ENCODE measurements at places on chromosomes 6 and 20. TPM values are rescaled to one million over a fixed set of nuclear protein-coding genes. Genes with fewer than 3 reads are reported as not detected.

TTLL9 gene
- not detected for total RNA-seq

ALDH8A1 gene
- total RNA-seq = not detected

DNA sequence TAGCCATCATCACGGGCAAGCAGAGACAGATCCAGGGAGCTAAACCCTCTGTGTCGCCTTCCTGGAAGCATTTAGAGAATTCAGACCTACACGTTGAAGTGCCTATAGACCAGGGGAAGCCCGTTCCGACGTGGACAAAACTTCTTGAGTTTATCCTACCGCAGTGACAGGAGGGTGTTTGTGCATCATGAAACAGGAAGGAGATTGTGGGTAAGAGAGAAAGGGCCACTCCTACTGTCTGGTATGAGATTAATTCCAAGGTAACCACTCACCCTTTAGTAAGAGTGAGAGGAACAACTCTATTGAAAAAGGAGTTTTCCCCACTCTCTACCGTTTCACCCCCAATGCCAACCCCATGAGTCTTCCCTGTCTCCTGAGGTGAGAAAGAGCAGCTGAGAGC lies 133.7 kb downstream of the TFAP2C start:
- no peak for DNase-seq

ADGRF5 gene
- 0.14 TPM for total RNA-seq

DNA sequence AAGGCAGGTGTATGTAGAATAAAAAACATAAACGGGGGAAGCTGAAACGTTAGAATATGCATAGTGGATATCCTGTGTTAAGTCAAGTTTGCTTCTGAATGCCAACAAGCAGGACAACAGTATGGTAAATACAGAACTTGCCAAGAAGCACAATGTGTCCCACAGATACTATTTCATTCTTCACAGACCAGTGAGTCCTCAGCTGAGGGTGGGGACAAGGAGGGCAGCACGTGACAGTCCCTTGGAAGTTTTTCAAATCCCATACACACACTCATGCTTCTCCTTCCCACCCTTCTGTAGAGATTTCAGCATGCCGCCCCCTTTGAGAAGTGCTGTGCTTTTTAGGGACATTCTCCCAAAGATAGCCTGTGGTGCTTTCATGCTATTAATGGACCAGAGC lies 268.5 kb upstream of the ECI2 start:
- no peak for DNase-seq

DNA sequence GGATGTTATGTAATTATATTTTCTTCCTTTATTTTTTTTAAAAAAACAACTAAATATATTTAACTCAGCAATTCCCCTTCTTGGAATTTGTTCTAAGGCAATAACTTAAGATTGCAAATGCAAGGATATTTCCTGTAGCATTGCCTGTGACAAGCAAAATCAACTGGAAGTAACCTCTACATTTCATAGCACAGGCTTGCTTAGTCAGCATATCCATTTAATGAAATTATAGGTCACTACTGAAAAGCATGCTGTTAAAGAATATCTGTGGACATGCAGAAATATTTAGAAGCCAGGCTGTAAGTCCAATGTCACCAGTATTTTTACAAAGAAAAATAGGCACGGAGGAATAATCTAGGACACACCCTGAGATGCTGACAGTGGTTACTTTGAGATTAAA lies 8.7 kb upstream of the MEP1A start:
- no peak for DNase-seq

- no peak for DNase-seq
These were observed 22.2 kb downstream of the TNXB start for GRCh38 chr6:32086661-32087573.

DNA sequence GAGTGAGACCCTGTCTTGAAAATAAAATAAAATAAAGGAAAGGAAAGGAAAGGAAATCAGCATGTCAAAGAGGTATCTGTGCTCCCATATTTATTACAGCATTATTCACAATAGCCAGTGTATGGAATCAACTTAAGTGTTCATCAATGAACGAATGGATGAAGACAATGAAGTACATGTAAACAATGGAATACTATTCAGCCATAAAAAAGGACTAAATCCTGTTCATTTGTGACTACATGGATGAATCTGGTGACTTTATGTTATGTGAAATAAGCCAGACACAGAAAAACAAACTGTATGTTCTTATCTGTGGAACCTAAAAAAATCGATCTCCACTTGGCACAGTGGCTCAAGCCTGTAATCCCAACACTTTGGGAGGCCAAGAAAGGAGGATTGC lies 28.0 kb upstream of the TOP1 start:
- no peak for DNase-seq

DNA sequence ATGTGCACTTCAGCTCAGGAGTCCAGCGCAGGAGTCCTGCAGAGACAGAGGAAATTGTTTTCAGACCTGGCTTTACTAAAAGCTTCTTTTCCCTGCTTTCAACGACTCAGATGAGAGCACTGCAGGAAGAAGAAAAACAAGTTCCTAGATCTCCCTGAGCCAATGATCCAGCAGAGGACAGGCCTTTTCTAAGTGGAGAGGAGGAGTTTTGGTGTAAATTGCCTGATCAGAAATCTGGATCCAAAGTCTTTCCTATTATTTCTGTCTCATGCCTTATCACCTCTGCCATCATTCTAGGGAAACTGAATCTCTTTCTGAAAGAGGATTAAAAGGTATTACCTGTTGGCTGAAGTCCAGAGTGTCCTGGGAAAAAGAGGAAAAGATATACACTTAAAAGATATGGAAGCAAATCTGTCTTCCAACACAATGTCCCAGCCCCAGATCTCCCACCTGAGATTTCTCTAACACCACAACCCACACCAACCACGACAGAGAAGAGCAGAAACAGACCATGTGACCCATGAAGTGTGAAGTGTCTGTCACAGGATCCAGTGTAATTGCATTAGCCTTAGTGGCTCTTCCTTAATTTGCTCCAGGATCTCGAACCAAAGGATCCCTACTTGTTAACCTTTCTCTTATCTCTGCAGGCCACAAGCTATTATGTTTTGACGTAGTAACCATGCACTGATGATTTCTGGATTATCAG lies 23.1 kb upstream of the HLA-DRB5 start:
- no peak for DNase-seq

DEFB132 gene
- not detected for total RNA-seq

CASS4 gene
- 1.9 TPM for total RNA-seq

KIAA1755 gene
- total RNA-seq = not detected

DNA sequence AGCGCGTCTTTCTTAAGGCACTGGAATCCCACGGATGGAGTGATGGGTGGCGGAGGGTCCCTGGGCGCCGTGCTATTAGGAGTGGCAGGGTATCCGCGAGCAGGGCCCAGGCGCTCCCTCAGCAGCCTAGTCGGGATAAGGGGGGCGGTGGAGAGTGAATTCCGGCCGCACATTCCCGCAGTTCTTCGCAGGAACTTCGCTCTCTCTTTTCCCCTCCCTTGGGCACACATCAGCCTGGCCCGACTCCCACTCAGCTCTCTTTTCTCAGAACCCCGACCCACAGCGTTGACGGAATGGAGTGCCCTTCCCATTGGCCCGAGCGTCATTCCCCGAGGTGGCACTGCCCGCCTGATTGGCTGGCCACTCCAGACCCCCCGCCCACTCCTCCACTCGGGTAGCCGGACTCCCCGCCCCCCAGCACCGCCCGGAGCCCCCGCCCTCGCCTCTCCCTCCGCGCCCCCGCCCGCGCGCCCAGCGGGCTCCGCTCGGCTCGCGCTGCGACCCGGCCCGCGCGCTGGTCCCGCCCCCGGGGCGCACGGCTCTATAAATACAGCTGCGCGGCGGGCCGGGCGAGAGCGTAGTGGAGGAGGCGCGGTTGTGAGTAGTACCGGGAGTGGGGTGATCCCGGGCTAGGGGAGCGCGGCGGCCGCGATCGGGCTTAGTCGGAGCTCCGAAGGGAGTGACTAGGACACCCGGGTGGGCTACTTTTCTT lies at the start of gene ID4:
TSS of gene ID4 (plus strand) at position 572 of the 712 bp plus-strand sequence. CDS start 385 bp downstream, outside the sequence.
- DNase-seq = no peak

- no peak for DNase-seq
These were observed 28.9 kb upstream of the SLC35D3 start for GRCh38 chr6:136893187-136893586.

GRCh38 chr6:128531696-128532095 lies 11.3 kb upstream of the PTPRK start:
- DNase-seq = no peak

TRAPPC3L gene
- not detected for total RNA-seq

DNA sequence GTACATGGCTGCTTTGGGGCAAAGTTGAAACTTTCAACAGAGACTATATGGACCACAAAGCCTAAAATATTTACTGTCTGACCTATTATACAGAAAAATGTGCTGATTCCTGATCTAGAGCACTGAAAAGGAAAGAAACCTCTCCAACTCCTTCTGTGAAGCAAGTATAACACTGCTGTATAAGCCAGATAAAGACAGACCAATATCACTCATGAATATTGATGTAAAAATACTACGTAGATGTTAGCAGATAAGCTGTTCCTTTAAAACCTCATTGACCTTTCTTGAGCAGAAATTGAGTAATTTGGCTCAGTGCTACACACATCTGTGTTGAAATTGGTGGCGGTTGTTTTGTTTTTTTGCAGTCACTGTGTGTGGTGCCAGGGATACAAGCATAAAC lies 69.9 kb upstream of the HDAC2 start:
- no peak for DNase-seq

METTL24 gene
- not detected for total RNA-seq

SYCP2L gene
- 0.33 TPM for total RNA-seq

DNA sequence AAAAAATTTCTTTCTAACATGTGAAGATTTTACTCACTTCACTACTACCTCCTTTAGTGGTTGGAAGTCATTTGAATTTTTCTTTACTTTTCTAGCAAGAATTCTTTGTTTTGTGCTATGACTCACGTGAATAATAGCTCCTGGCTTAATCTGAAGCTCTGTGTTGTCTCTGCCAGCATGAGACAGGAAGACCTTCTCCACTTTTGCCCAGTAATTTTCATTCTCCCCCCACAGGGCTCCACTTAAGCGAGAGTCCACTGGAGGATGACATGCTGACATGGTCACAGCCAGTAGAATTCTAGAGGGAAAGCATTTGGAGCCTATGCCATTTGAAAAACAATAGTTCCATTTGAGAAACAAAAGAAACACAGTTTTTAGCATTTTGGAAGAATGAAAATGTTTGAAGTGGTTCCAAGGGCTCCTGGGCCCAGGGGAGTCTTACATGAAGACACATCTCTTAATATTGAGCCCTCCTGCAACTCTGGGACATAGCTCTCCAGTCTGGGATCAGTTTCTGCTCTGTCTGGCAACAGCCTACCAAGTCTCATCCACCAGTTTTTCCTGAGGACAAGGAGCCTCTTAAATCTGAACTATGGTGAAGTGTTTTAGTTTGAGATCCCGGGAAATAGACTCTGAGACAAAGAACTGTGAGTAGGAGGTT lies 231.4 kb downstream of the PAX1 start:
- no peak for DNase-seq

LST1 gene
- total RNA-seq = 4.8 TPM

C6orf132 gene
- total RNA-seq = 0.30 TPM

RNF39 gene
- not detected for total RNA-seq

GRCh38 chr6:53679446-53679933 lies 13.9 kb upstream of the KLHL31 start:
- DNase-seq = no peak

DEF6 gene
- total RNA-seq = 72.7 TPM

MUCL3 gene
- total RNA-seq = 0.03 TPM

FILIP1 gene
- 0.05 TPM for total RNA-seq

GRCh38 chr6:118993803-118994251 lies 58.9 kb upstream of the MCM9 start:
- DNase-seq = no peak

GRCh38 chr6:15420959-15421438 lies 175.1 kb downstream of the JARID2 start:
- no peak for DNase-seq

DEFB113 gene
- total RNA-seq = not detected

GNAS-AS1 gene
- 0.96 TPM for total RNA-seq

GRCh38 chr6:158060455-158061360 lies 79.0 kb downstream of the SYNJ2 start:
- DNase-seq = no peak

GRCh38 chr20:63036291-63036690 lies 29.5 kb upstream of the BHLHE23 start:
- DNase-seq = no peak

DNA sequence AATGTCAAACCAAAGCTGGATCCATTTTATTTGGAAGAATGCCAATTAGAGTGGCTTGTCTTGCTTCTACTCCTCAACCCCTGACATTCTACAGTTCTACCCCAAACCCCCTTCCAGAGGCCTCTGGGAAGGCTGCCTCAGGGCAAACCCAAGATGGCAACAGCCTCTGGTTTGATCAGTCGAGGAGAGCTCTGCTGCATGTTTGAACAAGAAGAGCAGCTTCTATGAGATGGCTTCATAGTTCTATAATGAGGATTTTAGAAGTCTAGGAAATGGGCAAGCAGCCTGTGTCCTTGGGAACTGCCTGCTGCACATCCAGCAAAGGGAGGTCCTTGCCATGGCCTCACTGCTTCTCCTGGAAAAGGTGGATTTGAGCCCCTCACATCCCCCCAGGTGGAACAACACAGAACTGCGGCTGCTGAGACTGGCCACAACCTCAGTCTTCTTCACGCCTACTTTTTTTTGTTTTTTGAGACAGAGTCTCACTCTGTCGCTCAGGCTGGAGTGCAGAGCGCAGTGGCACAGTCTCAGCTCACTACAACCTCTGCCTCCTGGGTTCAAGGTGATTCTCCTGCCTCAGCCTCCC lies 37.9 kb downstream of the ZC3H12D start:
- DNase-seq = no peak

DNA sequence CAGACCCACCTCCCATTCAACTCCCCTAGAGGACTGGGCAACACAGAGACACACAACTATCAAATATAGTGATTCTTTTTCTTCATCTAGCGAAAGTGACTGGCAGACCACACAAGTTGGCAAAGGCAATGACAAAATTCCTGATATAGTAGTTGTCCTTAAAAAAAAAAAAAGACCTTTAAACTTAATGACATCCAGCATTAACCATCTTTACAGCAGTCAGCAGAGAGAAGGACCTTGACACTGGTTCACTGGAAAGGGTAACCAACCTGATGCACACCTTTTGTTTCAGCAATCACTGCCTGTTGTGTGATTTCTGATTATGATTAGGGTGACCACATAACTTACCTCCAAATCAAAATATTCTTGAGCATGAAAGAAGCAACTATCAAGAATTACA lies 1.7 kb upstream of the CNKSR3 start:
- no peak for DNase-seq

AIF1 gene
- 57.5 TPM for total RNA-seq

DNA sequence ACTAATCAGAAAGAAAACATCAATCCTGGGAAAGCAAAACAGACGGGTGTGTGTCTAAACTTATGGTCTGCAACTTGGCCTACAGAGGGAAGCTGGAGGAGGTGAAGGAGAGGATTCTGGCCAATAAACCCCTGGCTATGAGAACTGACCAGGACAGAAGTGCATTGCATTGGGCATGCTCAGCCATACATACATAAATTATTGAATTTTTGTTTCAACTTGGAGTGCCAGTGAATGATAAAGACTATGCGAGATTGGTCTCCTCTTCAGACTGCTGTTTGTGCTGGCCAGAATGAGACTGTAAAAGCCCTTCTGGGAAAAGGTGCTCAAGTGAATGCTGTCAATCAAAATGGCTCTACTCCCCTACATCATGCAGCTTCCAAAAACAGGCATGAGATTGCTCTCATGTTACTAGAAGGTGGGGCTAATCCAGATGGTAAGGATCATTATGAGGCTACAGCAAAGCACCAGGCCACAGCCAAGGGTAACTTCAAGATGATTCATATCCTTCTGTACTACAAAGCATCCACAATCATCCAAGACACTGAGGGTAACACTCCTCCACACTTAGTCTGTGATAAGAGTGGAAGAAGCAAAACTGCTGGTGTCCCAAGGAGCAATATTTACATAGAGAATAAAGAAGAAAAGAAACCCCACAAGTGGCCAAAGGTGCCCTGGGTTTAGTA lies 17.4 kb downstream of the ADNP start:
- no peak for DNase-seq

ADGRF4 gene
- total RNA-seq = not detected

- no peak for DNase-seq
These were observed 28.3 kb upstream of the PDYN start for GRCh38 chr20:2022163-2022562.

Data from activated T-cell treated with anti-CD3 and anti-CD28 coated beads, Interleukin-2, amount 50 U/mL, for 4 hours (primary cell).